ENCODE measurements at places on chromosomes 11 and 22. TPM values are rescaled to one million over a fixed set of nuclear protein-coding genes. Genes with fewer than 3 reads are reported as not detected.

Gene RPUSD4
- 57.9 TPM for total RNA-seq

Gene PLAAT4
- total RNA-seq = 6.3 TPM

Gene LDHAL6A
- total RNA-seq = not detected

Gene MRGPRF
- 16.7 TPM for total RNA-seq

Gene SAA4
- not detected for total RNA-seq

Gene PDE3B
- total RNA-seq = 5.2 TPM

Gene ANKRD49
- 5.7 TPM for total RNA-seq

Data from skeletal muscle tissue (tissue), 5 donors.